Left renal pelvis (tissue), 4 donors: ENCODE measurements at places on chromosomes 2 and 18. TPM values are rescaled to one million over a fixed set of nuclear protein-coding genes. Genes with fewer than 3 reads are reported as not detected.

GRCh38 chr2:234450431-234451124 is 46.3 kb downstream of the ARL4C start:
- no peak for DNase-seq

GRCh38 chr2:10439971-10440370 is 8.2 kb downstream of the ODC1 start:
- DNase-seq: no peak

- no peak for DNase-seq
Observed at GRCh38 chr2:69154106-69154505, 141.1 kb downstream of the ANTXR1 start.

DNA sequence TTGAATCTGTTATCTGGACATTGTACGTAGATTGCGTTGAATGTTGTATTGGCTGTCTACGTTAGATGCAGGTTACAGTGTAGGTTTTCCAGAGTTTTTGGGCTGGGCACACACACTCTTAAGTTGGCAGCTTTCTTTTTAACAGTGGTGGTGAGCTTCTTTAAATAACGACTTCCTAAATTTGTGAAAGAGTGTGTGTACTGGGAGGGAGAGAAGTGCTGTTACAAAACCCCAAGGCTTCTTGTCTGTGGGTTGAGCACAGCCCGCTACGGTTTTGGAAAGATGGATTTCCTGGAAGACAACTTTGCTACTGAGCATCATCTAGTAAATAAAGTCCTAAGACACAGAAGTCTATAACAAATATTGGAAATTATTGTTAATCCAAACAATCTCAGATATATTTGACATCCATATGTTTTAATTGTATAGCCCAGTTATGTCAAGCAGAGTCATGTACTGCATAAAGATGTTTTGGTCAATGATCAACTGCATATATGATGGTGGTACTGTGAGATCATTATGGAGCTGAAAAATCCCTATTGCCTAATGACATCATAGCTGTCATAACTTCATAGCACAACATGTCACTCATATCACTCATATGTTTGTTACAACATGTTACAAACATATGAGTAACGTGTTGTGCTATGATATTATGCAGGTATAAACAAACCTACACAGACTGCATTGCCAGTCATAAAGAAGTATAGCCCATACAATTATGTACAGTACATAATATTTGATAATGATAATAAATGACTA is 7.9 kb upstream of the THUMPD2 start:
- no peak for DNase-seq

DNA sequence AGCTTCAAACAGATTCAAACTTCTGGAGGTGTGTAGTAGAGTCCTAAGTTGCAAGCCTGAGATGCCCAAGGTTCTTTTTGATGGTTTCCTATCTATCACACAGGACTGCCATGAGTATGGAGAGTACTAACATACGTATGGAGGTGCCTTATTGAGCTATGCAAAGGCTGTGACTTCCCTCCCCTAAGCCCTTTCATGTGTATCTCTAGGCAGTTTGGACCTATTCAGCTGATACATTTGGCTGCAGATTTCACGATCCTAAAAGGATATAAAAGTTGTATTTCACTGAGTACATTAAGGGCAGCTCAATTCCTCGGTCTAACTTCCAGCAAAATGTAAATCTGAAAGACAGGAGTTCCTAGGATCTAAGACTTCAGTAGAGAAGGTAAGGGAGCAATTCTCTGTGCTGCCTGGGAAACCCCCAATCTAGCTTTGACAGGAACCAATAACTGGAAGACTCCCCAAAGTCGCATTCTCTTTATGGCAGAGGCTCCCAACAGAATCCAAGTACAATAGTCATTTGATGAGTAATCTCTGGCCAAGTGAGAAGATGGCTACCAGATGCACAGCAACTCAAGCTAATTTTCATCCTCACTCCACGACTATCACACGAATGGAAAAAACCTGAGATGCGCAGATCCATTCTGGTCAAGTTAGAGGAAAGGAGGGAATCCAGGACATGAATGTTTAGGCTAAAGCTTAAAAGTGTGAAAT is 83.8 kb downstream of the ATL2 start:
- DNase-seq: no peak

DNA sequence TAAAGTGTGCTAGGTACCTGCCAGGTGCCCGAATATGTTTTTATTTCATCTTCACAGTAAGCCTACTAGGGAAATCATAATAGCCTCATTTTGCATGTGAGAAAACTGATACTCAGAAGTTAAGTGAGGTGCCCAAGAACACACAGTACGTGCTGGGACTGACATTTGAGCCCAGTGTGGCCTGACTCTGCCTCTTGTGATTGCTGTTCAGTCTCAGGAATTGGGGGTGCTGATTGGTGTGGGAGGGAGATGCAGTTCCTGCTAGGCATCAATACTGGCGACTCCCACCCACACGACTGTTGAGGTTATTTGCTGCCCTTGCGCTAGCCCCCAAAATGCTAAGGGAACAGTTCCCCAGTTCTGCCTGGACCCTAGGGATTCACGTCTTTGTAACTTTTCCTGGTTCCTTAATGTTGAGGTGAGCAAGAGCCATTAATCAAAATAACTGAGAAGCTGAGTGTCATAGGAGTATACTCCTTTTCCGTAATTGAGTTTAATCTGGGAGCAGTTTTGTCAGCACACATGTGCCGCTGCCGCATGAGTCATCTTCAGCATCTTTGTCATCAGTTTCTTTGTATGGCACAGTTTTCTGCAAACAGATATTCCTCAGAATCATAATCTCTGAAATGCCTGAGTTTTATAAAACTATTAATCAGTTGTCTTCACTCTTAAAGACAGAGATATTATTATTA is 120.7 kb downstream of the NCK2 start:
- no peak for DNase-seq

DNA sequence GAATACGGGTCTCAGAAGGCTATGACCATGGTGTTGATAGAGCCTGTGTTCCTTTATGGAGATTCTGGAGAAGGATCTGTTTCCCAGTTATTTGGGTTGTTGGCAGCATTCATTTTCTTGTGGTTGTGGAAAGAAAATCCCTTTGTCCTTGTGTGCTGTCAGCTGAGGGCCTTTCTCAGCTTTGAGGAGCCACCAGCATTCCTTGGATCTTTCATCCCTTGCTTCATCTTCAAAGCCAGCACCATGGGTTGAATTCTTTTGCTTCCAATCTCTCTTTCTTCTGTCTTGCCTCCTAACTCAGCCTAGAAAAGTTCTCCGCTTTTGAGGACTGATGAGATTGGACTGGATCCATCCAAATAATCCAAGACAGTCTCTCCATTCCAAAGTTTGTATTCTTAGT is 103.2 kb upstream of the MMADHC start:
- DNase-seq: no peak

- no peak for DNase-seq
Observed at GRCh38 chr2:231088754-231089153, 32.1 kb downstream of the PSMD1 start.

GRCh38 chr18:8703092-8703709 is 2.2 kb upstream of the MTCL1 start:
- DNase-seq: no peak

DNA sequence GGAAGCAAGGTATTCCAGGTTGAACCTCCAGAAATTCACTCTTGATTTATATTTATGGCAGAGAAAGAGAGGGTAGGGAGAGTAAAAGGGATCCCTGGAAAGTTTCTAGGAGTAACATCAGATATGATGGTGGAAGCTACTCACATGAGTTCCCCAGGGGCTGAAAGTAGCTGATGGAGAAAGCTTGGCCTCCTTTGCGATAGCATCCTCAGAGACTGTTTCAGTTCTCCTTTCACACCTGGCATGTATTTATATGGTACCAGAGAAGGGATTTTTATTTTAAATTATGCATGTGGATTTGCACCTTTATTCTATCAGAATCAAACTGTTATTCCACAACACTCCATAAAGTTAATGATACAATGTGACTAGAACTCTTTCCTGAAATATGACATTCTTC is 126.3 kb upstream of the OSR1 start:
- no peak for DNase-seq

DNA sequence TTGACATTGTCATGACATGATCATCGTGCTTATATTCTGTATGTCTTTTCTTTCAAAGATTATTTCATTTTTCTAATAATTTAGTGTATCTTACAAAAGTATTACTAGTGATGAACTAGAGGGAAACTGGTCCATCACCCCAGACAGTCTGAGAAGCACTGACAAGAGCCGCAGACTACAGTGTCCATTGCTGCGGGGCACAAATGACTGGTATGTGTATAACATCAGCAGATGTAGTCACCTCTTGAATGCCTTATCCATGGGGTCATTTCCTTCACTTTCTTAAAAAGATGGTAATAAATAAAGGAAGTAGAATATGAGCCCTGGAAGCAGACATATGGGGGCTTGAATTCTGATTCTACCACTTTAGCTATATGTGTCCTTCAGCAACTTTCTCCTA is 29.6 kb downstream of the NEMP2 start:
- DNase-seq: no peak

GRCh38 chr2:56009758-56010458 is 86.3 kb upstream of the EFEMP1 start:
- no peak for DNase-seq

GRCh38 chr2:237896507-237896892 is 37.1 kb downstream of the RAMP1 start:
- DNase-seq: no peak

DNA sequence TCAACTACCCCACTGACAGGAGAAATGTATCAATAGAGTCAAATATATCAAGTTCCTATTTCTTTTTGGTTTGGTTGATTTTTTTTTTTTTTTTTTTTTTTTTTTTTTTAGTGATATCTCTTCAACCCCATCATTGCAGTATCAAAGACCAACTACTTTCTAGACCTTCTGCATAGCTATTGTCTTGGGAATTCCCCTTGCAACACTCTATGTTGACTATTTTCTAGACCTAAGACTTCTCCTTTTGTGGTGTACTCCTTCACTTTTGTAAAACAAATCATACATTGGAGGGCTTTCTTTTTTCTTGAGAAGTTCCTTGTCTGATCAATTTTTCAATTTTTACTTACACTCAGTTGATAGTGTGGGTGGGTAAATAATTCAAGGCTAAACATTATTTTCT is 46.5 kb upstream of the NR4A2 start:
- DNase-seq: no peak

GRCh38 chr18:74390900-74391299 is 66.2 kb downstream of the DIPK1C start:
- DNase-seq: no peak

- DNase-seq: no peak
Observed at GRCh38 chr2:55901941-55902340, 21.6 kb downstream of the EFEMP1 start.

DNA sequence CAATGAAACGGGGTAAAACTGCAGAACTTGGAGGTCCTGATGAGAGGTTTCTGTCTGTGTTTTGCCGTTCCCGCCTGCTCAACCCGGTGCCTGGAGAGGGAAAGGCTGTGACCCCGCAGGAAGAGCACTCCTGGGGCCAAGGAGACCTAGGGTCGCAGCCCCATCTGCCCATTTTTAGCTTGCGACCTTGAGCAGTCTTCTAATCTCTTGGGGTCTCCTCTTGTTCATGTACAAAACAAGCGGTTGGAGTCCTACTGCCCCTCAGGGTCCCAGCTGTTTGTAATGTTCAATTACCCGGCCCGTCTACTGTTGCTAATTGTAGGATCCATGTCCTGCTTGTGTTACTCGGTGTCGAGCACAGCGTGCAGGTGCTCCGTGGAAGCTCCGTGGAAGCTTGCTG is 104.5 kb downstream of the PTGR3 start:
- DNase-seq: no peak

DNA sequence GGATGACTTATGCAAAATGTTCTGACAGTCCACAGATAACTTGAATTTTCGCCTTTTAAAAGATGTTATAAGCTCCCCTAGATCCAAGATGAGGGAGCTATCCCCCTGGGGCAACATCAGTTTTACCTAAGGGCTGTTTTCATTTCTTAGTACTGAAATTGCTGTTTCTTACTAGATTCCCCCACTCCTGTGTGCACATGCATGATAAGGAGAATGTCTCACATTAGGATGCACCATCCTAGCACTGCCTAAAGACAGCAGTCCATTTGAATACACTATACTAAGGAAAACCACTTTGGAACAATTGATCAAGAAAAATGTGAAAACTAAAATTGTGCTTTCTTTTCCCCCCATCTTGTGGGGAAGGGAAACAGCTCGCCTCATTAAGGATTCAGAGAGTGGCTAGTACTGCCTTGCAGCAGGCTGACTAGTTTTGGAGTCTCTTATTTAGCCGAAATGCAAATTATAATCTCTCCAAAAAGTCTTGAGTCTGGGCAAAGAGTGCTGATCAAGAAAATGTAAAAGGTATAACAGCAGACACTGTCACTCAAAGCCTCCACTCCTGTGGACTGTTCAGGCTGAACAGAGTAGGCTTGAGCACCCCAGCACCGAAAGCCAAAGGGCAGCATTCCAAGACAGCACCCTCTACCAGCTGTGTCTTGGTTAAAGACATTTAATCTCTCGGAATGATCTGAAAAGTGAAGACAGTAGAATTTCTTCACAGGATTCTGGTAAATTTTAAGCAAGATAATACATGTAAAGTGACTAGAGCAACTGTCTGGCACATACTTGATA is 65.0 kb downstream of the ZNF385B start:
- no peak for DNase-seq

DNA sequence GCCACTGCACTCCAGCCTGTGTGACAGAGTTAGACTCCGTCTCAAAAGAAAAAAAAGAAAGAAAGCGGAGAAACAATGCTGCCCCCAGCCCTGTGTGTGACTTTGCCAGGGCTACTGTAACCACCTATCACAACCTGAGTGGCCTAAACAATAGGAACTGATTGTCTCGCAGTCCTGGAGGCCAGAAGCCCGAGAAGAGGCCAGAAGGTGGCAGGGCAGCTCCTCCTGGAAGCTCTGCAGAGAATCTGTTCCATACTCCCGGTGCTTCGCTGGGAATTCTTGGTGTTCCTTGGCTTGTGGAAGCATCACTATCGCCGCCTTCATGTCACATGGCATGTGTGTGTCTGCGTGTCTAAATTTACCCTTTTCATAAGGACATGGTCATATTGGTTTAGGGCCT is 14.4 kb upstream of the RAB17 start:
- no peak for DNase-seq

- no peak for DNase-seq
Observed at GRCh38 chr18:37429791-37430190, 135.8 kb downstream of the CELF4 start.

Gene ZNF521
- 44.1 TPM for polyA plus RNA-seq

Gene SCN2A
- polyA plus RNA-seq: 2.6 TPM

Gene OTX1
- not detected for polyA plus RNA-seq

Gene GTF2A1L
- not detected for polyA plus RNA-seq

Gene ALMS1
- polyA plus RNA-seq: 40.7 TPM
